ENCODE measurements at places on chromosomes 5 and 9. TPM values are rescaled to one million over a fixed set of nuclear protein-coding genes. Genes with fewer than 3 reads are reported as not detected.

GRCh38 chr5:5767286-5767928, 344.9 kb downstream of the ICE1 start:
- DNase-seq: no peak

- DNase-seq: no peak
Measured at GRCh38 chr5:42593591-42593990, 163.0 kb upstream of the CCDC152 start.

GRCh38 chr5:156272139-156272538, 54.8 kb upstream of the SGCD start:
- no peak for DNase-seq

DNA sequence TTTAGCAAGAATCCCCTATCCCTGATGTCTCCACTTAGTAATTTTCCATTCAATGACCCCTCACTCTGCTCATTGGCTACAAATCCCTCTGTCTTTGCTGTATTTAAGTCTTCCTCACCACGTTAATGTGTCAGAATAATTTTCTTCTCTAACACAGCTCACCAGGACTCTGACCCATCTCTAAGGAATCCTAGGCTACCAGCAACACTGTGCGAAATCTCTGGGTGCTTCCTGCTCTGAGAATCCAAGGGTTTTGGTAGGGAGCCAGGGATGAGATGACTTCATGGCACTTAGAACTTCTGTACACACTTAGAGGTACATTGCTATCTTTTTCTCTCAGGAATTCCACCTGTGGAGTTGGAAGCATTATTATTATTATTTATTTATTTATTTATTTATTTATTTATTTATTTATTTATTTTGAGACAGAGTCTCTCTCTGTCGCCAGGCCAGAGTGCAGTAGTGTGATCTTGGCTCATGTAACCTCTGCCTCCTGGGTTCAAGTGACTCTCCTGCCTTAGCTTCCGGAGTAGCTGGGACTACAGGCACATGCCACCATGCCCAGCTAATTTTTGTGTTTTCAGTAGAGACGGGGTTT, 53.5 kb downstream of the FOXI1 start:
- DNase-seq: no peak

DNA sequence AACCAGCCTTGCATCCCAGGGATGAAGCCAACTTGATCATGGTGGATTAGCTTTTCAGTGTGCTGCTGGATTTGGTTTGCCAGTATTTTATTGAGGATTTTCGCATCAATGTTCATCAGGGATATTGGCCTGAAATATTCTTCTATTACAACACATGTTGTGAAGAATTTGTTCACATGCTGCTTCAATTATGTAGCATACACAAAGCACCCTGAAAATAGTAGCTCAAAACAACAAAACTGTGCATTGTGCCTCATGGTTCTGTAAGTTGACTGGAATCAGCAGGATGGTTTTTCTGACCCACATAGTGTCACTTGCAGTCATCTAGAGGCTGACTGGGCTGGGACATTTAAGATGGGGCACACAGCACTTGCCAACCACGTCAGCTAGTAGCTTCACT, 193.9 kb downstream of the SYK start:
- DNase-seq: no peak

DNA sequence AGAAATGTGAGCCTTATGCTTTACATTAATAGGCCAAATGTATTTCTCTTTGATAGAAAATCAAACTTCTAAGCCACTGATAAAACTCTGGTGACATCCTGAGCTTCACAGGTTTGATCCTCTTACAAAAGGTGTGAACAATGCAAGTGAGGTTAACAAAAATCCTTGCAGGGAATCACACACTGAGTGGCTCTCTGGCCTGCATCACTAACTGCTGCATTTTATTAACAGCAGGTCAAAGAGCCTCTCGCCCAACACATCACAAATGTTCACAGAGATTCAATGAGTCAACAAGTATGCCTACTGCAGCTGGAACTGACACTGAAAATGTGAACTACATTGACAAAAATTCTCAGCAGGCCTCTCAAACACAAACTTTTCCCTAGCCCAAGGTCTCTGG, 122.3 kb downstream of the SEMA5A start:
- no peak for DNase-seq

- DNase-seq: no peak
Measured at GRCh38 chr9:125534971-125535701, 171.9 kb downstream of the MAPKAP1 start.

- no peak for DNase-seq
Measured at GRCh38 chr5:158640593-158640980, 459.1 kb downstream of the EBF1 start.

DNA sequence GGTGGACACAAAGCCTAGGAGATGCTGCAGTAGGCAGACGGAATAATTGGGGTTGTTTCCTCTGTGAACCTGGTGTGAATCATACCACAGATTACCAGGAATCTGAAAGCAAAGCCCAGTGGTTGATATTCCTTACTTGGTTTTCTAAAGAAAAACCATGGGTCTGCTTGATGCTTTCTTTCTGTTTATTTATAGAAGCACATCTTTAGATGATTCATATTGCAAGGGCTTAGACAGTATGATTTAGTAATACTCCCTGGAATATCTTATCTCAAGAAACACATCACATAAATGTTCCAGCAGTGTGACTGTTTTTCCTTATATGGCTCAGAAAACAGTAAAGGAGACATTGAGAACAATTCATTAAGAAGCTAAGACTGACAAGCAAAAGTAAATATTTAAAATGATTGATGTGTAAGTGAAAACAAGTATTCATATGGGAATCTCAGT, 623.3 kb downstream of the RAB3C start:
- DNase-seq: no peak

DNA sequence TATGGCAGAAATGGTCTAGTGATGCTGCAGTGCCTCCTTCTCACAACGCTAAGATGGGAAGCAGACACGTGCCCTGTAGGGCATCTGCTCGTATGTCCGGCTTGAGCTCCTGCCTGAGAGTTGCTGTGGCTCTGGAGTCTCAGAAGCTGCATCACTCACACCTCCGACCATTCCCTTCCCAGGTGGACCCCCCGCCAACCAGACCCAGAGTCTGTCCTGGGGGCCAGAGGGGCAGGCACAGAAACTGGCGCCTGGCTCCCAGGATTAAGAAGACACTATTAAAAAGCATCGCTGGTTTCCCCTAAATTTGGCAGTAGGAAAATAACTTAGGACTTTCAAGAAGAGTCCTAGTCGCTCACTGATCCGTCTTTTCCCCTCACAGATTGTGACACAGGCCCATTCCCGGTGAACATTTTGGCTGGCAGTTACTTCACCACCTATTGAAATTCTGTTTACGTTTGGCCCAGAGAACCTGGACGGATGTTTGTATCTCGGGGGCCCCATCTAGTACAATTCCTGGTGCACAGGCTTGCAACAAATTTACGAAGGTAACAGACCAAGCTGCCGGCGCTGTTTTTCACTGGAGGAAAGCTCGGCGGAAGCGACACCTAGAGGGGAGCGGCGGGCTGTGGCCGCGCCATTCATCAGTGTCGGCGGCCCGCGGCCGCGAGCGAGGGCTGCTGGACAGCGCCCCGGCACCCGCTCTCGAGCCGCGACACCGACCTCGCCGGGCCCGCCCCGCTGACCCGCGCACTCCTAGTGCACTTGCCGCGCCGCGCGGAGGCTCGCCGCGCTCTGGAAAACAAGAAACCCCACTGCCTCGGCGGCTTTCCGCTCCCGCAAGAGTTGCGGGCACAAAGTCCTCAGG, 1.6 kb downstream of the FSTL4 start:
- no peak for DNase-seq

GRCh38 chr9:72271613-72272478, 93.2 kb downstream of the ZFAND5 start:
- peak; percentile 47 for DNase-seq

- DNase-seq: no peak
Measured at GRCh38 chr5:17910318-17910717, 276.1 kb downstream of the TAF11L14 start.

KCNN2 gene
- total RNA-seq: not detected

RPS23 gene
- 2,206 TPM for total RNA-seq

TAF11L13 gene
- total RNA-seq: not detected

FSD1L gene
- total RNA-seq: 5.5 TPM

PCDHGB2 gene
- 0.34 TPM for total RNA-seq

SPATA9 gene
- total RNA-seq: not detected

FST gene
- total RNA-seq: 0.34 TPM

TNFSF15 gene
- not detected for total RNA-seq

FAM200C gene
- 4.2 TPM for total RNA-seq

SPATA6L gene
- total RNA-seq: 0.57 TPM
